Eye (tissue), 1 donor: ENCODE measurements at places on chromosomes 16 and 17.

GRCh38 chr17:76736349-76737081, 616 bp downstream of the SRSF2 start:
- peak; percentile 88 for DNase-seq

- no peak for DNase-seq
Observed at GRCh38 chr17:68576811-68577496, 24.2 kb downstream of the FAM20A start.

DNA sequence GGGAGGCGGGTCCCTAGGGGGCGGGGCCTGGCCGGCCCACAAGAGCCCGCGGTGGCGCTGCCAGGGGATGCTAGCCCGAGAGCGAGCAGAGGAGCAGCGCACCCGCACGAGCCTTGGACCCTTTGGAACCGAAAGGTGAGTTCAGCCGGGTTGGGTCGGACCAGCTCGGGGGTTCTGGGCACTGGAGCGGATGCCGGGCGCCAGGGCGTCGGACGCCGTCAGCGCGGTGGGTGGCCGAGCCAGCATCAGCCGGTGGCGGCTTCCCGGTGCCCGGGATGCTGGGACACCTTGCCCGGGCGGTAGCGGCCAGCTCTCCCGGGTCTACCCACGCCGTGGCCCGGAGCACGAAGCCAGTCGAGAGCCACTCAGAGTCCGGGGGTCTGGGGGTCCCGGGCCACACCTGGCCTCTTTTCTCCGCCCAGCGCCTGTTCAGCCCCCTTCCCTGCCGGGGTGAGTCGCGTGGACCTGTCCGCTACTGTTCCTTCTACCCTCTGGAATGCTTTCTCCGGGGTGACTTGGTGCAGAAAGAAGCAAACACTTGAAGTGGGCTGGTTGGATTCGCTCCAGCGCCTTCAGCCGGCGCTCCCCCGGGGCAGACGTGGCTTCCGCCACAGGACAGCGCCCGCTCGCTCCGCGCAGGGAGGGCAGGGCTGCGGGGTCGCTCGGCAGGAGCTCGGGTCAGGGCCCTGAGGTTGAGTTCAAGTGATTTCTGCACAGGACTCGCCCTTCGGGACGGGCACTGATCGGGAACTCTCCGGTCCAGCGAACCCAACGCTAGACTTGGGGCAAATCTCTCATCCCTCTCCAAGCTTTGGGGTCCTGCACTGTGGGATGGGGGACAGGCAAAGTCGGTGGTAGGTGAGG, at the start of gene SCNN1G:
TSS of gene SCNN1G (plus strand) at position 67 of the 864 bp plus-strand sequence. CDS start 3,527 bp downstream, outside the sequence.
- DNase-seq = peak; percentile 57

DNA sequence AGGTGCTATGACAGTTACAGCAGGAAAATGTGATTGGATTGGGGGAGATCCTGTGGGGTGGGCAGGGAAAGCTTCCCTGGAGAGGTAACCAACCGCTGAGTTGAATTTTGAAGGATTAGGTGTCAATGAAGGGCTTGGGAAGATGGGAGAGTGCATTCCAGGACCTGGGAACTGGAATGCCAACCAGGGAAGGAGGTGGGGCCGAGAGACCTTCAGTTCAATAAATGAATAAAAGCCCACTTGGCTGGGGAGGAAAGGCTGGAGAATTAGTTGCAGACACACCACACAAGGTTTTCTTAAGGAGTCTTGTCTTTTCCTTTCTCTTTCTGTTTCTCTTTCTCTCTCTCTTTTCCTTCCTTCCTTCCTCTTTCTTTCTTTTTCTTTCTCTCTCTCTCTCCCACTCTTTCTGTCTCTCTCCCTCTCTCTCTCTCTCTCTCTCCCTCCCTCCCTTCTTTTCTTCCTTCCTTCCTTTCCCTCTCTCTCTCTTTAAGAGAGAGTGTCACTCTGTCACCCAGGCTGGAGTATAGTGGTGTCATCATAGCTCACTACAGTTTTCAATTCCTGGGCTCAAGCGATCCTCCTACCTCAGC, 3.3 kb downstream of the USP43 start:
- no peak for DNase-seq

GRCh38 chr17:81097134-81097942, 62.4 kb downstream of the BAIAP2 start:
- DNase-seq = peak; percentile 94

DNA sequence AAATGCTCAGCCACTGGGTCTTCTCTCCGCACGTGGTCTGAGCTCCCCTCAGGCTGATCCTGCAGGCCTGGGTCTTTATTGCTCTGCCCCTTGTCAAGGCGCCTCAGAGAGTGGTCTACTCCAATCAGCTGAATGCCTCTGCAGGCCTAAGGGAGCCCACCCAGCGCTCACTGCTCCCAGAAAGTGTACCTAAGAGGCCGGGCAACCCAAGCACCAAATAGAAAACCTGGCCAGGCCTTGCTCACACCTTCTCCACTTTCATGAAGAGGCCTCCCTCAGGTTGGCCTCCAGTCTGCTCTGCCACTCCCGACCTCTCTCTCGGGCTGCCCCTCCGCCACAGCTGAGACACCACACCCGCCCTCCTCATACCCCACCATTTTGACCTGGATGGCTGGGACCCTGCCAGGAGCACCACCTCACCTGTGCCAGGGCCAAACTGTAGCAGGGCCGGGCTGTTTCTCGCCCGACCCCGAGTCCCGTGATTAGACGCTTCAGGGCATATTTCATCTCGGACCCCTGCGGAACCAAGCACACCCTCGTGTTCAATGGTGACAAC, 665 bp downstream of the MYBBP1A start:
- no peak for DNase-seq

DNA sequence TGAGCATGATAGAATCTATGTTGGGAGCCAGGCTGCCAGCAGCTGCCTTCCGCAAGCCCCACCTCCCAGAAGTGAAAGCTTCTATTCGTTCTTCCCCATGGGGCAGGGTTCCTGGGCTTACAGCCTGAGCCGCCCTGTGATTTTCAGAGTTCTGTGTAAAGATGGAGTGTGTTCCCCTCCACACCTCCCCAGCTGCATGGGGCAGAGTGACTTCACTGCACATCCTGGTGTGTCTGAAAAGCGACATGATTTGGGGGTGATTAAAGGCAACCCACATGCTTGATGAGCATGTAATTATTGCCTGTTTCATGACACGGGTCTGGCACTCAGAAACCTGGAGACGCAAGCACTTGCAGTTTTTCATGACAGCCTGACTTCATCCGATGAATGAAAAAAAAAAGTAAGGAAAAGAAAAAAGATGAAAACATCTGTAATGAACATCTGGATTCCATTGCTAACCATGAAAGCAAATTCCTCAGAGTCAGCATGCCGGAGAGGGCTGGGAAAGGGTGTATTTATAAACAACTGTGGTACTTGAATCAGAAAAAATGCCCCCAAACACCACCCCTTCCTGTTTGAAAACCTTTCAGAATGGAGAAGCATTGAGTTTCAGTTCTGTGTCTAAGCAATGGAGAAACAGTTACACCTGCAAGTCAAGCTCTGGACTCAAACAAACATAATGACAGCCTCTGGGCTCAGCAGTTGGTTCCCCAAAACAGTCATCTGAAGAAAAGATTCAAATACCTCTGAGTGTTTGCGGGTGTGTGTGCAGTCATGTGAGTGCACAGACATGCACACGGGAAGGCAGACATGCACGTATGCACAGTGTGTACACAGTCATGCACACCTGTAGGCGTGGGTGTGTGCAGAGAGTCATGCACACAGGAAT, 266.0 kb downstream of the ENGASE start:
- DNase-seq = no peak

DNA sequence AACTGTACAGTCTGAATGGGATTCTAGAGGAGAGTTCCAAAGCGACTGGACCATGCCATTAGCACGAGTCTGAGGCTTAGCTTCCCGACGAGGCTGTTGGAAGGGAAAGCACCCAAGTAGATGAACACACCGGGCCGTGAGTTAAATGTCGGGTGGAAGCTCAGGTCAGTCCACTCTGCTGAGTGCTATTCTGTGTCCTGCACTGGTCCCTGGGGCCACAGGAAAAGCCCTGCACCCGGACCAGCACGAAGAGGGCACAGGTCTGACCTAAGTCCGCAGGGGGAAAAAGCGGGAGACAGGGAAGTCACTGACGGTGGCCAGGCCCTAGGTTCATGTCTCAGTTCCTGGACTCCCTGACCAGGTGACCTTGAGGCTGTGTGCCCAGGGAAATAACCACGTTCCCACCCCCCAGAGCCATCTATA, 44.1 kb upstream of the RBFOX3 start:
- DNase-seq = no peak

- no peak for DNase-seq
Observed at GRCh38 chr17:73090396-73091202, 1.9 kb downstream of the SLC39A11 start.

- DNase-seq = peak; percentile 95
Observed at GRCh38 chr17:1714427-1714979, 4.3 kb upstream of the TLCD2 start.

GRCh38 chr17:71395901-71396300, 724.9 kb upstream of the SOX9 start:
- DNase-seq = no peak

GRCh38 chr17:57354673-57355072, 98.3 kb downstream of the MSI2 start:
- DNase-seq = no peak

DNA sequence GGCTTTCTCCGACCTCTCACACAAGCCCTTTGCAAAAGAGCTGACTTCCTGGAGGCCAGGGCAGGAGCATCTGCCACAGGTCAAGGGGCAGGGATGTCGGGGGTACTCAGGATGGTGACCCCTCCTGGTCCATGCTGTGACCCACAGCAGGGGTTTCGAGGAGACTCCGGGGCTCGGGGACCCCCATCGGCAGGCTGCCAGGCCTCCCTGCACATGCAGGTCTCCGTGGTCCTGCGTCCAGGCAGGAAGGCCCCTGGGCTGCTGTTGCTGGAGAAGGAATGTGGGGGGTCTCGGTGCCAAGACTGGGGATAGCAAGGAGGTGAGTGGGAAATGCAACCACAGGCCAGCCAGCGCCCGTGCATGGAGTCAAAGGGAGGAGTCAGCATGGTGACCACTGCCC, 11.6 kb downstream of the NATD1 start:
- no peak for DNase-seq

GRCh38 chr16:57591870-57592485, 36.5 kb upstream of the ADGRG1 start:
- no peak for DNase-seq

DNA sequence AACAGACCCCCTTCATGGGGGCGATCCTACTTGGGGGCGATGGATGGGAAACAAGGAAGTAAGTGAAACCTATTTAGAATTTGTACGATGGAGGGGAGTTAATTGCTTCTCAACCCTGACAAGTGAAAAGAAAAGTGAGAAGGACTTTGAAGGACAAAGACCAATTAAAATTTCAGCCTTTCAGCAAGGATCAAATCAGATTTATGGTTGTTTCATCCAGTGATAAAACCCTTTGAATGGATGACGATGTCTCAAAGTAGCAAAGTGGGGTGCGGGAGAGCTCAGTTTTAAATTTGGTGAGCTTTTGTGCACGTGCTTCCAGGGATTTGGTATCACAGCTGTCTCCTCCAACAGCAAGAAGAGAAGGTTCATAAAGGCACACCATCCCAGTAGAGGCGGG, 51.7 kb downstream of the CMIP start:
- DNase-seq = peak; percentile 65

DNA sequence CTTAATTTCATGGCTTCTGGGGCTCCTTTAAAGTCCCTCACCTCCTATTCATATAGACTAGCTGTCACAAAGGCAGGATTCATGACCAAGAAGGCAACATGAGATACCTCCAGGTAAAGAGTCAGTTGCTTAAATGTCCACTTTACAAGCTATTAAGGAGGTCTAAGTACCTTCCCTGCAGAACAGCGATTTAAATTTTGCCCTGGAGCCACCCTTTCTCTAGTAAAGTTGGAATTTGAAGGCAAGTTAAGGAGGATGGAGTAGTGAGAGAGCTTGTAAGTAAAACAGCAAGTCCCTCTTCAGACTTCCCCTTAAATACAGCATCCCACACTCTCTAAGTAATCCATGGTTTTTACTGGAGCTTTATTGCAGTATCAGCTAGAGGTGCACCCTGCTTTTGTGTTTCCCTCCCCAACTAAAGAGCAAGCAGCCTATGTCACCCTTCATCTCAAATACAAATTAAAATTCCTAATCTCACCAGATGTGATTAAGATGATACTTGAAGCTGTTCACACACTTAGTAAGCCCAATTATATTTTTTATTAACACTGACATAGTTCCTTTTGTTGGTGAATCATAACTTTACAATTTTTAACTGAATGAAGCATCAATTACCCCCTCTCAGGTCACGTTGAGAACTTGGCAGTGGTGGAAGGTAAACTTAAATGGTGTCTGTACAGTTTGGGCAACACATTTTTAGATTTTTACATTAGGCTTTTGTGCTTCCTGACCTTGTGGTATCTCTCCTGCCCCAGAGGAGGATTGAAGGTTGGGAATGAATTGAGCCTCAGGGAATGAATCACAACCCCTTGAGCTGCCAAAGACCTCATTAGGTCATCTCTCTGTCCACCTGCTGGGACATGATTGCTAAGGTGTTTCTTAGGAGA, 108.9 kb downstream of the TANGO6 start:
- no peak for DNase-seq

DNA sequence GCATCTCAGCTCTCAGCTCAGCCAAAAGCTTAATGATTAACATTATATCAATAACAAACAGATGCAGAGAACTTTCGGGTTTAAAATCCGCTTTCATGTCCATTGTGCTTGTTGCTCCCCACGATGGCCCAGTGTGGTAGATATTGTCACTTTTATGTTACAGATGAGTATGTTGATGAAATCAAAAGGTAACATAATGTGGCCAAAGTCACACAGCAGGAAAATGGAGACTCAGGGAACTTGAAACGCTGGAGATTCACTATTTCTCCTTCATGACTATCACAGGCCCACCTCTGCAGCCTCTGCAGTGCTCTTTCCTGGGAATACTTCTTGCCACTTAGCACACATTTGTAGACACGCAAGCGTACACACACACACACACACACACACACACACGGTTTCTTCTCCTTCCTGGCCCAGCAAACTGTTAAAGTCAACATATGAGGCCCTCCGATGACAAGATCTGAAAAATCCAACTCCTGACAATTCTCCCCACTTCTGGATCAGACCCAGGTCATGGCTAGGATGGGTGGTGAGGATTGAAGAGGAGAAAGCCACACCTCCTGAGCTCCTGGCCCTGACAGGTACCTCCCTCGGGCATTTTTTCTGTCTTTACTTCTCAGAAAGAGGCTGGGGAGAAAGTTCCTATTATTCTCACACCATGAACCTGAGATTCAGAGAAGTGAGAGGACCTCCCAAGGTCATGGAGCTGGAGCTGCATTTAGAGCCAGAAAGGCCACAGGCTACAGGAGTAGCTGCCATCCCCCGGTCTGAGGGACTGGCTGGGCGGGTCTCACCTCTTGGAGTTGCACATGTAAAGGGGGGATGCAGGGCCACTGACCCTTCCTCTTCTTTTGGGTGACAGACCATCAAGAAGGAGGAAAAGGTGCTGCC, 9.7 kb downstream of the DRC7 start:
- DNase-seq = no peak
